ENCODE measurements at places on chromosomes 5 and 9.
A peak's percentile ranks its signal among the peaks of the same experiment; 100 is the strongest.

DNA sequence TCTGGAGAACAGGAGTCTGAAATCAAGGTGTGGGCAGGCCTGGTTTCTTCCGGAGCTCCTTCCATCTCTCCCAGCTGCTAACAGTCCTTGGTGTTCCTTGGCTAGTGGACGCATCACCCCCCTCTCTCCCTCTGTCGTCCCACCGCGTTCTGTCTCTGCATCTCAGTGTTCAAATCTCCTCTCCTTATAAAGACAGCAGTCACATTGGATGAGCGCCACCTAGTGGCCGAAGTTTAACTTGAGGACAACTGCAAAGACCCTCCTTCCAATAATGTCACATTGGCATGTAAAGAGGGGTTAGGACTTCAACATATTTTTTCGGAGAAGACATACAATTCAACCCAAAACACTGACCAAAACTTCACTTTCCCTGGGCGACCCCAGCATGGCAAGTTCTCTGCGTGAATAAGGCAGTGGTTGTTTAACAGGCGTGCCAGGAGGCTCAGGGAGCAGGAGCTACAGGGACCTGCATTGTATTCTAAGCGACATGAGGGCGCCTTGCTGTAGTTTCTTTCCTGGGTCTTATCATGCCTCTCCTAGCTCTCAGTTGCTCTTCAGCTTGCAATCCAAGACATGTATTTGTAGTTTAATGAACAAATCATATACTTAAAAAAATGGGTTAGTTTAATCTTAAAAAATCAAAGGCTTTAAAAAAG, 27.9 kb upstream of the BASP1 start:
- DNase-seq = peak; percentile 65
- no peak overlapping the region for H3K4me3 ChIP-seq
- H3K4me1 ChIP-seq = no peaks in the 10 kb centered on the region
- no peak overlapping the region for H3K27ac ChIP-seq

DNA sequence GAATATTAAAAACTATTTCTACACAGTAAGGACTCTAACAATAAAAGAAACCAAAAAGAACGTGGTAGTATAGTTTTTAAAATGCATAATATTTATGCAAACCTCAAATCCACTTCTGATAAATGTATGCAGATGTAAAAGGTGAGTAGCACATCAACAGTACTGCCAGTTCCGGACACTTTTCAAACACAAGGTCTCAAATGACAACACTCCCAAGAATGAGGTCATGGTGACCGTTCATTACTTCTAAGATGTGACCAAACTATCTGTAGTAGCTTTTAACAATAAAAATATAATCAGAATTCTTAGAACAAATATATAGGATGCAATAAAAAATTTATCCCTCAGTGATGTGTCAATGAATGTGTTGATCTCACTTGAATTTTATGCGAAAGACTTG, 238.7 kb upstream of the NREP start:
- no peak overlapping the region for H3K27ac ChIP-seq
- H3K4me1 ChIP-seq = no peaks in the 10 kb centered on the region
- H3K4me3 ChIP-seq = no peak overlapping the region
- DNase-seq = no peak

GRCh38 chr5:28770307-28770706, 1731.9 kb upstream of the CDH9 start:
- no peaks in the 10 kb centered on the region for H3K36me3 ChIP-seq
- no peak overlapping the region for H3K27ac ChIP-seq
- H3K4me1 ChIP-seq = no peaks in the 10 kb centered on the region
- H3K4me3 ChIP-seq = no peak overlapping the region
- DNase-seq = no peak

DNA sequence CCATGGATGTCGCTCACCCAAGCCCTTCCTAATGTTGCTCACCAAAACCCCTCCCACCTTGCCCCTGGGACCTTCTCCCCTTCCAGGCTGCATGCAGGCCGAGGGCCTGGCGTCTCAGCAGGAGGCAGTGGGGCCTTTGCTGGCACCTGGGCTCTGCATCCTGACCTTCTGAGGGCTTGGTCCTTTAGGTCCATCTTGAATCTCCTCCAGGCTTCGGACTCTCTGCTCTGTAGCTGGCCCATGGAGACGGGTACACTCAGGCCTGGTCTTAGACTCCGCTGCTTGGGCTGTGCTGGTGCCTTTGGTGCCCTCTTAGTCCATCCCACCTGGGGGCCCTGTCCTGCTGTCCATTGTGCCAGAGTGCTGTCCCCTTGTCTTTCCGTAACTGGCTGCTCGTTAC, 14.0 kb downstream of the TENT4A start:
- H3K4me1 ChIP-seq = peaks cover 28% of the 10 kb centered on the region
- no peaks in the 10 kb centered on the region for H3K27me3 ChIP-seq
- no peaks in the 10 kb centered on the region for H3K36me3 ChIP-seq
- DNase-seq = no peak

DNA sequence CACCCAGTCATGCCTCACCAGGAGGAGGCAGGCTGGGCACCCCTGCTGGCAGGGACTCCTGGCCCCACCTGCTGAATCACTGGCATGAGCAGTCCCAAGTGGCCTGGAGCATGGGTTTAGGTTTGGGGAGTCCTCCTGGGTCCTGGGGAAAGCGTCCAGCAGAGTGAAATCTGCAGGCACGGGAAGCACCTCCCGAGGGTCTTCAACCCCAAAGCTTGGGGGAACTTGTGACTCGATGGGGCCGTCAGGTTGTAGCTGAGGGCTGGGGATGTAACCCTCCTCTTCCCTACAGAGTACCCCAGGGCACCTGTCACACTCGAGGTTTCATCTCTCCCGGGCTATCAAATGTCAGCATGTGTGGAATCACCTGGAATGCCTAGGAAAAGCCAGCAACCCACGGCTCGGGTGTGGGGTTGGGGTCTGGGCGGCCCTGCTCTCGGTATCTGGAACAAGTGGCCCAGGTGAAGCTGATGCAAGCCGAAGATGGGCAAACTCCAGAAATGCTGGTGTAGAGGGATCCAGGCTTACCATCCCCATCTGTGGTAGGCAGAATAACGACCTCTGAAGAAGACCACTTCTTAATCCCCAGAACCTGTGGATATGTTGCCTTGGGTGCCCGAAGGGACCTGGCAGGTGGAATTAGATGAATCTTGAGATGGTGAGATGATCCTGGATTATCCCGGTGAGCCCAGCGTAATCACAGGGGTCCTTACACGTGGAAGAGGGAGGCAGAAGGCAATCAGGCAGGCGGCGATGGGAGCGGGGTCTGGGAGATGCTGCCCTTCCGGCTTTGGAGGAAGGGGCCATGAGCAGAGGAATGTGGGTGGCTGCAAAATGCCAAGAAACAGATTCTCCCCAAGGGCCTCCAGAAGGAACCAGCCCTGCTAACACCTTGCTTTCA, 6.1 kb upstream of the RASGEF1C start:
- no peak overlapping the region for H3K27ac ChIP-seq
- no peaks in the 10 kb centered on the region for H3K4me1 ChIP-seq
- no peaks in the 10 kb centered on the region for H3K36me3 ChIP-seq
- H3K27me3 ChIP-seq = no peaks in the 10 kb centered on the region
- no peak overlapping the region for H3K4me3 ChIP-seq

GRCh38 chr9:73609381-73609780, 457.7 kb downstream of the ANXA1 start:
- no peaks in the 10 kb centered on the region for H3K36me3 ChIP-seq
- no peak overlapping the region for H3K27ac ChIP-seq
- DNase-seq = no peak
- no peak overlapping the region for H3K4me3 ChIP-seq
- no peaks in the 10 kb centered on the region for H3K4me1 ChIP-seq

All from natural killer cell (primary cell).